ENCODE measurements at places on chromosomes 5 and 9. TPM values are rescaled to one million over a fixed set of nuclear protein-coding genes. Genes with fewer than 3 reads are reported as not detected.

The CCDC171 gene
- total RNA-seq, result 2.4 TPM

The ARSK gene
- total RNA-seq, result 4.4 TPM

The NOXA1 gene
- total RNA-seq, result 0.67 TPM

The OLFM1 gene
- not detected for total RNA-seq

The ANKRD34B gene
- total RNA-seq, result not detected

The FGF10 gene
- not detected for total RNA-seq

The VLDLR gene
- total RNA-seq, result 10.1 TPM

The SH3RF2 gene
- total RNA-seq, result not detected

The PCDHA10 gene
- total RNA-seq, result not detected

The WDR31 gene
- total RNA-seq, result 1.9 TPM

The SPINK9 gene
- not detected for total RNA-seq

Data from activated CD8-positive, alpha-beta memory T cell treated with anti-CD3 and anti-CD28 coated beads for 36 hours (primary cell).